ENCODE measurements at places on chromosomes 12 and 14.

DNA sequence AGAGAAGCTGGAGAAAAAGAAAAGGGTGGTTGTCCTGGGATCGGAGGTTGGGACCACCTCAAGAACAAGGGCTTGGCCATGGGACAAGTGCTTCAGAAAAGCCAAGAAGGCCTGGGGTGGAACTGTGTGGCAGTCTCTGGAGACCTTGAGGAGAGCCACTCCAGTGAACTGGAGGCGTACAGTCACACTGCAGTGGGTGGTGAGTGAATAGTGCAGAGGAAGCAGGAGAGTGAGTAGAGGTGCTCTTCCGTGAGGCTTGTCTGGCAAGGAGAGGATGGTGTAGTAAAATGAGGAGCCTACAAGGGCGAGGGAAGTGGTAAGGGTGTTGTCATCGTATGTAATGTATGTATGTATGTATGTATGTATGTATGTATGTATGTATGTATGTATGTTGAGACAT, 20.9 kb downstream of the RASSF3 start:
- no peak for DNase-seq

DNA sequence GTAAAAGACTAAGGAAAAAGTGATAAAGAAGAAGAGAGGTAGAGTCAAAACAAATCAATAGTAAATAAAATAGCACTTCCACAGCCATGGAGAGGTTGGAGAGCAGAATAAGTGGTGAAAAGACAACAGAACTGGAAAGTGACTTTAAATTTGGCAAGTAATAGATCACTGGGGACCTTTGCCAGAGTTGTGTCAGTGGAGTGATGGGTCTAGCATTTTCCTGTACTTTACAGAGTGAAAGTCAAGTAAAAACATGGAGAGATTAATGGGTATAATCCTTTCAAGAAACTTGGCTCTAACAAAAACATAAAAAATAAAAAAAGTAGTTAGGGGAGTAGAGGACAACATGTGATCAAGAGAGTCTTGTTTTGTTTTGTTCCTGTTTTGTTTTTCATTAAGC, 502.2 kb upstream of the RPL10L start:
- DNase-seq, result no peak

- no peak for DNase-seq
Observed at GRCh38 chr14:56678838-56679237, 99.2 kb downstream of the TMEM260 start.

DNA sequence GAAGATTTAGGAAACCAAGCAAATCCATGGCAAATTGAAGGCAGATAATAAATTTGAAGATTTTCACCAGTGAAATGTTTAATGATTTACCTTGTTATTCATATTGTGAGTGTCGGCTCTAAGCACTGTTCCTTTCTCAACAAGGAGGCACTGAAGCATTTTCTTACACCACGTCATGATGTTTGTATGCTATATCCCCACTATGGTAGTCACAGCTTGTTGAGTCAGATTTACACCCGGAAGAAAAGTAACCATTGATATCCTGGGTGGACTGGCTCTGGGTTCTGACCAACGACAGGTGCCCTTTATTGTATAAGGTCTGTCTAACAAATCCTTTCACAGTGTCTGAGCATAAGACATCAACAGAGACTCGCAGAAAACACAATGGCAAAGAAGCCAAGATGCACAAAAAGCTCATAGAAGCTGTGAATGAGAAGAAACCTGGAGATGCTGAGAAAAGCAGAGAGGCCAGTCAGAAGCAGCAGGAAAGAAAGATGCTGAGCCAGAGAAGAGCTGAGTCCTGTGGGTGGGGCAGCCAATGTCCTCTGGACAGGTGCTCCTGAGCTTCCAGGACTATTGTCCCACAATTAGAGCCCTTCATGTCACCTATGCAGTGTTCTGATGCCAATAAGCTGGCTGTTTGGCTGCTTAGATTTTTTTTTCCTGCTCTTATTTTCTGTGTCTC, 49.7 kb upstream of the ARHGAP5 start:
- DNase-seq, result no peak

- DNase-seq, result no peak
Observed at GRCh38 chr14:87349921-87350320, 643.1 kb downstream of the GALC start.

GRCh38 chr14:90641168-90641567, 175.1 kb downstream of the TTC7B start:
- DNase-seq, result no peak

- DNase-seq, result no peak
Observed at GRCh38 chr12:87233671-87234070, 795.5 kb downstream of the C12orf50 start.

DNA sequence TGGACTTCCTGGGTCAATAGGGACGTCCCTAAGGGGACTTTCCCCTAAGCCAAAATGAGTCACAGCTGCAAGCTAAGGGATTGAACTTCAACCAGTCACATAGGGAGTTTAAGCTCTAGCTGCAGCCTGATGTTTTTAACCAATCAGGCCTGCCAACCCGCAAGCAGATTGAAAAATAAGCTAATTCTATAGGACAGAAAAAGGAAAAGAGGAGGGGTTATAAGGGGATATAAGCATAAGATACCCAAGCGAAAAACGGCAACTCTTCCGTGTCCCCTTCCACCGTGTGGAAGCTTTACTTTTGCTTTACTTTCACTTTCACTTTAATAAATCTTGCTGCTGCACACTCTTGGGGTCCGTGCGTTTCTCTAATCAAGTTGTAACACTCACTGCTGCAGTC, 24.4 kb downstream of the ATP23 start:
- DNase-seq, result no peak

DNA sequence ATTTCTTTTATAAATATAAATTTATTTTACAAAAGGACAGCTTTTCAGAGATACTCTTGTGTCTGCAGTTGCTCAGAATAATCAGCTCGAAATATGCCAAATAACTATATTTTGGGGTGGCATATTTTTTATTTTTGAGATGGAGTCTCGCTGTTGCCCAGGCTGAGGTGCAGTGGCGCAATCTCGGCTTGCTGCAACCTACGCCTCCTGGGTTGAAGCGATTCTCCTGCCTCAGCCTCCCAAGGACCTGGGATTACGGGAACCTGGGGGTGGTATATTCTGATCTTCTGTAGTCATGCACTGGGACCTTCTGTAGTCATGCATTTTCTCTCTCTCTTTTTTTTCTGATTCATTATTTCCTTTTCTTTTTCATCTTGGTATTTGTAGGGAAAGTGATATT, 135.0 kb upstream of the AMIGO2 start:
- no peak for DNase-seq

GRCh38 chr12:24270965-24271364, 321.5 kb upstream of the SOX5 start:
- no peak for DNase-seq

DNA sequence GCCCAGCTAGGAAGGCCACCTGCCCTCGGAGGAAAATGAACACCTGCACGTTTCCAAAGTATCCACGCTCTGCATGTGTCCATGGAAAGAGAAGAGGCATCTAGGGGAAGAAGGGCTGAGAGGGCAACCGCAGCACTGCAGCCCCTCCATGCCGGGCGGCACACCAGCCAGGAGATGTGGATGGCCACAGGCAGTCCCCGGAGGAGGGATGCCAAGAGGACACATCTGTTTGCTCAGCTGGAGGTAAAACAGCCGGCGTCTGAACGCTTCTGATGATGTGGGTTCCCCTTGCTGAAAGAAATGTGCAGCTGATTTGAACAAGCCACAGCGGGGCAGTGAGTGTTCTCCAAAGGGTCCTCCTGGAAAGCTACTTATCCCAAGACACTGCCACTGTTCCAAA, 34.0 kb downstream of the CHGA start:
- no peak for DNase-seq

- no peak for DNase-seq
Observed at GRCh38 chr14:74568380-74568649, 43.7 kb downstream of the LTBP2 start.
